ENCODE measurements at places on chromosomes 5 and 9. TPM values are rescaled to one million over a fixed set of nuclear protein-coding genes. Genes with fewer than 3 reads are reported as not detected.
A peak's percentile ranks its signal among the peaks of the same experiment; 100 is the strongest.

GRCh38 chr9:78664370-78664769 lies 367.4 kb downstream of the PSAT1 start:
- DNase-seq: no peak

GRCh38 chr5:92852219-92852618 lies 728.8 kb downstream of the NR2F1-AS1 start:
- no peak for DNase-seq

- no peak for DNase-seq
These were observed 331.3 kb downstream of the ASTN2 start for GRCh38 chr9:117083559-117083958.

GRCh38 chr9:99868845-99869244 lies 37.6 kb upstream of the STX17 start:
- DNase-seq: no peak

- DNase-seq: no peak
These were observed 33.3 kb downstream of the DMRT2 start for GRCh38 chr9:1083325-1083913.

DNA sequence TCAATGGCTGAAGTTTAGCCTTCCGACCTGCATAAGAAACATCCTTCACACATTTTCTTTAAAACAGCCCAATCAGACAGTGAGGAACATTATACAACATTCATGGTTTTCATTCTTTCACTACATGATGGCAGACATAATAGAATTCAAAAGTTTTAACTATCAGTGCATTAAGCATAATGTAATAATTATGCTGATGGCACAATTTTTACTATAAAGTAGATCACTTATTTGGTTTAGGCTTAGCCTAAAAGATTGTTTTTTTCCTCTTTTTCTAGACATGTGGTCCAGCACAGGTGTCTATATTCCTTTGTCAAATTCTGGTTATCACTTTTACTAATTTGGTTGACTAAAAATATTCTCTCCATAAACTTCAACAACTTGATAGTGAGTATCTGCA lies 46.5 kb downstream of the EFNA5 start:
- DNase-seq: no peak

DNA sequence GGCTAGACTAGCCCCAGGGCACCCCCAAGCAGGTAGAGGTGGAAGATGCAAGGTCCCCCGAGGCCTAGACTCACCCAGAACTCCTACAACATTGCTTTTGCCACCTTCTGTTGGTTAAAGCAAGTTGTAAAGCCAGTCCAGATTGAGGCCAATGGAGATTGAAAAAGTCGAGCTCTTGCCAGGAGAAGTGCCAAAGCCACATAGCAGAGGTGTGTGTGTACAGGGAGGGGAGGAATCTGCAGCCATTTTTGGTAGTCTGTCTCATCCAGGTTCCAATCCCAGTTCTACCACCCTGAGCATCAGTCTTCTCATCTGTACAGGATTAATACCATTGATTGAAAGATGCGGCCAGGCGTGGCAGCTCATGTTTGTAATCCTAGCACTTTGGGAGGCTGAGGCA lies 12.3 kb upstream of the URM1 start:
- DNase-seq: no peak

DNA sequence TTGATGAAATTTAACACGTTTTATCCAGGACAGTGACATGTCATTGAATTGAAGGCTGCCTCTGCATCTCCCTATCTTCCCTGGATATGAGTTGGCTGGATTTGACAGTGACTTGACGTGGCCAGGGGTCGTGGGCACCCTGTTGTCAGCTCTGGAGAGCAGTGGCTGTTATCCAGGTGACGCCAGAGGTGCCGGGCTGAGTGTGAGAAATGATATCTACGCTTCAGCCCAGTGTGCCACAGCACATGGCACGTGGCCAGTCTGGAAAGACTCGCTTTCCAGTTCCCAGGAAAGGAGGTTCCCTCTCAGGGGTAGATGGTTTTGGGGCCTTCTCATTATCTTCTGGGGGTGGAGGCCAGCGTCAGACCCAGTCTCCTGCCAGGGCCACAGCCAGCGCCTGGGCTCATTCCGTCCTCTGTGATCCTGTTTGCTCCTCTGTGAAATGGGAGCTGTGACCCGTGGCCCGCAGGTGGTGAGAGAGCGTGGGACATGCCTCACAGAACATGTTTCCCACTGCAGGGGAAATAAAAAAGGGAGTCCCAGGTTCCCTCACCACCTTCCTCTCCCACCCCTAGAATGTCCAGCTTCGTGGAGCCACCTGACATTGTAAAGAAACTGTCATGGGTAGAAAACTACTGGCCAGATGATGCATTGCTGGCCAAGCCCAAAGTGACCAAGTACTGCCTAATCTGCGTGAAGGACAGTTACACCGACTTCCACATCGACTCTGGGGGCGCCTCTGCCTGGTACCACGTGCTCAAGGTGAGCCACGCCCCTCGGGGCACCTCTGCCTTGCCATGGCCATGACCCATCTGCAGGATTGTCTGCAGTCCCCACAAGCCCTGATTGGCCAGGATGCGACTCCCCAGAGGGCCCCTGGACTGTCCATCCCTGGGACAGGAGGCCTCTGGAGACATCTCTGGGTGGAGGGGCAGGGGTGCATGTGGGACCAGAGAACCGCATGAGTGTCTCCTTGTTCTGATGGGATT lies 76.5 kb downstream of the PHF2 start:
- DNase-seq: peak; percentile 76

GRCh38 chr5:128413356-128413755 lies 124.7 kb downstream of the FBN2 start:
- no peak for DNase-seq

N4BP3 gene
- total RNA-seq: 1.8 TPM

KIF12 gene
- not detected for total RNA-seq

DNA sequence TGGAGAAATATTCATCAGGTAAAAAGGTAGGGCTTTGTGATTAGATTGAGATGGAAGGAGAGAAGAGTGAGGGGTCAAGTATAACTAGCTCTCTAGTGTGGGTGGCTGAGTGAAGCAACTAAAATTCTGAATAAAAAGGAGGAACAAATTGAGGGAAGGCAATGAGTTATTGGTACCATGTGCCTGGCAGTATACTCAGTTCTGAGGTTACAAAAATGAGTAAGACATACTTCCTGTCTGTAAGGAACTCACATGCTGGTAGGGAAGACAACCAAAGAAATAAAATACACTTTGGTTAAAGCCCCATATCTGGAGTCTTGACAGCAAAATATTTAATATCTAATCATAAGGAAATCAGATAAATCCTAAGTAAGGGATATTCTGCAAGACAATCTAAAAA lies 476.8 kb upstream of the C9orf72 start:
- no peak for DNase-seq

- DNase-seq: peak; percentile 74
These were observed 54.7 kb upstream of the UBAC1 start for GRCh38 chr9:136015656-136016571.

GRCh38 chr5:10310066-10310779 lies 2.5 kb upstream of the CMBL start:
- DNase-seq: no peak

LPAR1 gene
- total RNA-seq: 146 TPM

JAKMIP2 gene
- 0.42 TPM for total RNA-seq

DNA sequence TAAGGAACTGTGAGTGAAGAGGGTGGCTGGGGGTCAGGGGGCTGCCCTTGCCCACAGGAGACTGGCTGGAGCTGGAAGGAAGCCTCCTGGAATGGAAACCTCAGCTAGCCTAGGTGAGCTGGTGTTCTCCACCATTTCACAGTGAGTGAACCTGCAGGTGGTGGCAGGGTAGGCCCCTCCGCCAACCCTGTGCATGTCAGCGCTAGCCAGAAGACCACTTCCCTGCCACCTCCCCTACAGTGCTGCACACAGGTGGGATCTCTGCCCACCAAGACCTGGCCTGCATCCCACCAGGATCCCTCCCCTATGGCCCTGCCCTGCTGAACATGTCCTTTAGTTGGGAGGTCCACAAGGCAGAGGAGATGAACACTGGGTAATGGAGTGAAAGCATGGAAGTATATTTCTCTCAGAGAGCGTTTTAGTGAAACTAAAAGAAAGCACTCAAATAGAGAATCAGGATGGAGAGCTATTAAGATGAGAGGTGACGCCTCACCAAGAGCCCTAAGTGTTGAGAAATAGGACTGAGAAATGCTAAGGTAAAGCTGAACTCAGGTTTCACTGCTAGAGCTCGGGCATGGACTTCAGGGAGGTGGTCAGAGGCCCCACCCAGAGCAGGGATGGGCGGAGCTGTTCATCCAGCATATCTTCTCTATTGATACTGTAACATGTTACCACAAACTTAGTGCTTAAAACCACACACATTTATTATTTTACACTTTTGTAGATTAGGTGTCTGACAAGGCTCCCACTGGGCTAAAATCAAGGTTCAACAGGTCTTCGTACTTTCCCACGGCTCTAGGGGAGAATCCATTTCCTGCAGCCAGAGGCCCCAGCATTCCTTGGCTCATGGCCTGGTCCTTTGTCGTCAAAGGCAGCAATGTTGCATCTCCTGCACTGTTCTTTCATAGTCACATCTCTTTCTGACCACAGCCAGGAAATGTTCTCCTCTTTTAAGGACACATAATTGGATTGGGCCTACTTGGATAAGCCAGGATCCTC lies 83.2 kb downstream of the DIRAS2 start:
- DNase-seq: no peak

NOXA1 gene
- 2.0 TPM for total RNA-seq

DNA sequence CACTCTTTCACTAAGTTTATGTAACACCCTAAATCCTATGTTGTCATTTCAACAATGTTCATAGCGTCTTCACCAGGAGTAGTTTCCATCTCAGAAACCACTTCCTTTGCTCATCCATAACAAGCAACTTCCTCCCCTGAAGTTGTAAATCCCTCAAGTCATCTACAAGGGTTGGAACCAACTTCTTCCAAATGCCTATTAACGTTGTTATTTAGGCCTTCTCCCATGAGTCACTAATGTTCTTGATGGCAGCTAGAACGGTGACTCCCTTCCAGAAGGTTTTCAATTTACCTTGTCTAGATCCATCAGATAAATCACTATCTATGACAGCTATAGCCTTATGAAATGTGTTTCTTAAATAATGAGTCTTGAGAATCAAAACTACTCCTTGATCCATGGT lies 73.3 kb upstream of the TARS1 start:
- DNase-seq: no peak

STKLD1 gene
- 0.57 TPM for total RNA-seq

GRCh38 chr5:74624931-74625505 lies 15.5 kb downstream of the ENC1 start:
- no peak for DNase-seq

Data from posterior vena cava (tissue), 2 donors.